ENCODE measurements at places on chromosomes 2 and 18. TPM values are rescaled to one million over a fixed set of nuclear protein-coding genes. Genes with fewer than 3 reads are reported as not detected.

The MARCO gene
- total RNA-seq: not detected

The DSG4 gene
- not detected for total RNA-seq

The AQP12B gene
- not detected for total RNA-seq

The SLC14A1 gene
- total RNA-seq: 14.8 TPM

The PRKRA gene
- total RNA-seq: 37.5 TPM

The BCL11A gene
- not detected for total RNA-seq

The POMC gene
- total RNA-seq: 4.3 TPM

The ANKRD30B gene
- not detected for total RNA-seq

The NEU2 gene
- not detected for total RNA-seq

The RUFY4 gene
- 5.1 TPM for total RNA-seq

The EVX2 gene
- total RNA-seq: not detected

The ZSWIM2 gene
- not detected for total RNA-seq

The NT5DC4 gene
- total RNA-seq: not detected

The STEAP3 gene
- 0.68 TPM for total RNA-seq

The LOXL3 gene
- 0.76 TPM for total RNA-seq

The SAG gene
- 0.23 TPM for total RNA-seq

The ELOA2 gene
- total RNA-seq: not detected

Data from activated CD8-positive, alpha-beta memory T cell treated with anti-CD3 and anti-CD28 coated beads, Interleukin-2, amount 10 ng/mL, durations not matched to agents 7 days and 5 days (primary cell).